Fibroblast of skin of right biceps (primary cell): ENCODE measurements at places on chromosomes 5 and 9.

DNA sequence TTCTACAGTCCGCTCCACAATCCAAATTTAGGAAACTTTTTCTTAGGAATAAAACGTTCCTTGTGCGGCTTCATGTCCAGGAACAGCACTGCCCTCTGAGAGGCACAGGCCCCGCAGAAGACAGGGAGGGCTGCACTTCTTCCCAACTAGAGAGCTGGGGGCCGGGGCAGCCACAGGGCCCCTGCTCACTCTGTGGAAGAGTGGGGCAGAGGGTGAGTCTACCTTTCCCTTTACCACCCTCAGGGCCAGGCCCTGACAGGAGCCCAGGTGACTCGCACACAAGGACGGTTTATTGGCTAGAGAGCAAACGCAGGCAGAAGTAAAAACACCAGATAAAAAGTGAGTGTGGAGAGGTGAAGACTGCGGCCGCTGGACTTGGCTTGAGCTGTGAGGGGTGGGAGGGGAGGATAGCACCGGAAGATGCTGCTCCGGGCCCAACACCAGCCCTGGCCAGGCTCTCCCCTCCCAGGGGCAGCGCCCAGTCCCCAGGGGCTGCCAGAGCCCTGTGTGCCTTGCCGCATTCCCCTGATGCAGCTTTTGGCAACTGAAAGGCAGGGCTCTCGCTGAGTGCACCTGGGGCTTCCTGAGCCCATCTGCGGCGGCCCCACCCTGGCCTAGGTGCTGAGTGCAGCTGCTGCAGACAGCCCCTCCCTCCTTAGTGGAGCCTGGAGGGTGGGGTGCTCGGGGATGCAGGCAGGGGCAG, 20.2 kb downstream of the SH3GLB2 start:
- no peak for DNase-seq

GRCh38 chr5:143559586-143560109, 156.2 kb upstream of the NR3C1 start:
- DNase-seq, result no peak

DNA sequence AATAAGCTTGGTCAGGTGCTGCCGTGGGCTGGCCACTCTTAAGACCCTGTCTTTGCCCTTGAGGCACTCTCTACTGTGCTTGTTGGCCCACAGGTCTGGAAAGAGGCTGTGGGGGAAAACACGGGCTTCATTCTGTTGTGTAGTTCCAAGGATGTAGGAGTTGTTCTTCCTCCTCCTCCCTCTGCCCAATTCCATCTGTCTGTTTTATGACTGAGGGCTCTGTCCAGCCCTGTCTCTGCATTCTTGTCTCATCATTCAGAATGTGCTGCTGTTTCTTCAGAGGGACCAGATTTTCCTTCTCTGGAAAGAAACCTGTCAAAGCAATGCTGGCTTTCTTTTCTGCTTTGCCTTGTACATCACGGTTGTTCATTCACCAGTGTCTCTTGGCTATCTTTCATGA, 84.1 kb downstream of the MAP1B start:
- DNase-seq, result no peak

- no peak for DNase-seq
Measured at GRCh38 chr5:149240354-149240998, 31.2 kb upstream of the AFAP1L1 start.

GRCh38 chr5:180370861-180371641, 17.9 kb upstream of the GFPT2 start:
- no peak for DNase-seq

DNA sequence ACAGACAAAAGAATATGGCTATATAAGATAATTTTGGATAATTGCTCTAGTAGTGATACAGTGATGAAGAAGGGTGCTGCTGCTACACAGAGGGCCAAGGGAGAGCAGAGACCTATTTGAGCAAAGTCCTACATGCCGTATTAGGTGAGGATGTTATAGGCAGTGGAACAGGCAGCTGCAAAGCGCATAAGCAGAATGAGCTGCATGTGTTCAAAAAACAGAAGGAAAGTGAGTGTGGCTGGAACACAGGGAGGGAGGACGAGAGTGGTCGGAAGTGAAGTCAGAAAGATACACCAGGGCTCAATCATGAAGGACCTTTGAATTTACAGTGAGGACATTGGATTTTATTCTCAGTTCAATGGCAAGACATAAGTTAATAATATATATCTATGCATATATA, 35.4 kb downstream of the ITGA2 start:
- DNase-seq, result no peak

- no peak for DNase-seq
Measured at GRCh38 chr9:113547501-113547900, 84.0 kb downstream of the RGS3 start.
